Glutamatergic neuron (in vitro differentiated cells): ENCODE measurements at places on chromosomes 2 and 18. TPM values are rescaled to one million over a fixed set of nuclear protein-coding genes. Genes with fewer than 3 reads are reported as not detected.

- H3K27ac ChIP-seq, result no peak overlapping the region
- no peak for DNase-seq
- no peak overlapping the region for H3K4me3 ChIP-seq
- H3K36me3 ChIP-seq, result no peaks in the 10 kb centered on the region
- H3K4me1 ChIP-seq, result peaks cover 4% of the 10 kb centered on the region
These were observed 599.3 kb upstream of the ZEB2 start for GRCh38 chr2:145119225-145119624.

GRCh38 chr2:217225596-217225995 is 365.7 kb upstream of the TNP1 start:
- no peaks in the 10 kb centered on the region for H3K27me3 ChIP-seq
- H3K4me1 ChIP-seq, result no peaks in the 10 kb centered on the region
- DNase-seq, result no peak
- H3K4me3 ChIP-seq, result no peak overlapping the region
- H3K27ac ChIP-seq, result no peak overlapping the region

DNA sequence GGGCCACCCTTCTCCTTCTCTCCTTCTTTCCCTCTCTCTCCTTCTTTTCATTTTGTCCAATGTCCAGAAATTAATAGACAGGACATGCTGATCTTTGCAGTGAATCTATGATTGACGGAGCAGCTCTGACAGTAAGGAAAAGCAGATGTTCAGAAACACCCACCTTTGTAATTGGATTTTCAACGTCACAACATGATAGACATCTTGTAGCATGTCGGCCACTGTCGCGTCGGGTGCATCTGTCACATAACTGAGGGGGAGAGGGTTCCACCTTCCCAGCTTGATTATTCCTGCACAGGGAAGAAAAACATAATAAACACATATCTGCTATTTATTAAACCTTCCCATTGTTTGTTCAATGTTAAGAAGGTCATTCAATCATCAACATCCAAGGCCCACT is 76.2 kb downstream of the SATB2 start:
- DNase-seq, result no peak
- H3K27me3 ChIP-seq, result no peaks in the 10 kb centered on the region
- H3K36me3 ChIP-seq, result no peaks in the 10 kb centered on the region
- no peak overlapping the region for H3K4me3 ChIP-seq
- H3K4me1 ChIP-seq, result peaks cover 7% of the 10 kb centered on the region

DNA sequence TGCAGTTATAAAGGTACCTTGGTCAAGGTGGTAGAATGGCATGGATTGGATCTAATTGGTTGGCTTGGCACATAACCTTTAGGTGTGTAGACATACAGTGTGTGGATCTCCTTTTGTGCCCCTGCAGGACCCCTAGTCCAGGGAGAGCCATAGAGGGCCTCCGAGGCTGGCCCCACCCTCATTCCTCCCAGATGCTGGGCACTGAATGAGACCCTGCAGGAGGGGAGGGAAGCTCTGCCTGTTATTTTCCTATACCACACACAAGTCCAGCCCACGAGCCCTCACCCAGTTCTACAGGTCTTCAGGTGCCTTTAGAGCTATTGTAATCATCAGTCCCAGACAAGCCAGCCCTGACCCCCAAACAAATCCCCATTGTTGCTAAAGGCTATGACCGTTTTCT is 58.9 kb downstream of the KCNF1 start:
- H3K4me1 ChIP-seq, result peaks cover 27% of the 10 kb centered on the region
- H3K36me3 ChIP-seq, result no peaks in the 10 kb centered on the region
- H3K27me3 ChIP-seq, result peaks cover 3% of the 10 kb centered on the region
- no peak for DNase-seq
- H3K4me3 ChIP-seq, result no peak overlapping the region

- H3K36me3 ChIP-seq, result peaks cover 18% of the 10 kb centered on the region
- no peak overlapping the region for H3K27ac ChIP-seq
- DNase-seq, result peak; percentile 94
- no peaks in the 10 kb centered on the region for H3K4me1 ChIP-seq
These were observed 81.1 kb downstream of the RTP5 start for GRCh38 chr2:241950413-241951315.

DNA sequence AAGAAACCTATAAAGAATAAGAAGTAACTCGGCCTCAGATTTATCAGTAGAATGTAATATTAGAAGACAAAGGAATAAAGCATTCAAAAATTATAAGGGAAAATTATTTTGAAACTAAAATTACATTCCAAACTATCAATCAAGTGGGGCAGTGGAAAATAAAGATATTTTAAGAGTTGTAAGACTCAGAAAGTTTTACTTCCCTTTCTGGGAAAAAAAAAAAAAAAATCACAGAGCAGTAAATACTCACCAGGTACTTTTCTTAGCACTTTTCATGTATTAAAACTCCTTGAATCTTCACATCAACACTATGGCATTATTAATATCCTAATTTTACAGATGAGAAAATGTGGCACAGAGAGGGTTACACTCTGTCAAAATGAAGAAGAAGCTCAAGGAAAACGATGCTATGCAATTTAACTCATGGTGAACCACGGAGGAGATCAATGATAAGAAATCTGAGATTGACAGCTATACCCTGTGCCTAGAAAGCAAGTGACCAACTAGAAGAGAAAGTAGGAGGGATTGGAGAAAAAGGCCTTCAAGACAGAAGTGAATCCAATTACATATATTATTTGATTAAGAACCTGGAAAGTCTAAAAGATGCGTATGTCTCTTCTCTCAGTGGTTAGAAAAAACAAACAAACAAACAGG is 238.9 kb upstream of the ID2 start:
- no peak overlapping the region for H3K27ac ChIP-seq
- no peaks in the 10 kb centered on the region for H3K4me1 ChIP-seq
- no peak overlapping the region for H3K4me3 ChIP-seq
- H3K36me3 ChIP-seq, result no peaks in the 10 kb centered on the region
- no peaks in the 10 kb centered on the region for H3K27me3 ChIP-seq

- DNase-seq, result no peak
- no peak overlapping the region for H3K27ac ChIP-seq
- H3K36me3 ChIP-seq, result peaks cover 8% of the 10 kb centered on the region
- no peak overlapping the region for H3K4me3 ChIP-seq
These were observed 21.9 kb downstream of the TMEM237 start for GRCh38 chr2:201621293-201621999.

DNA sequence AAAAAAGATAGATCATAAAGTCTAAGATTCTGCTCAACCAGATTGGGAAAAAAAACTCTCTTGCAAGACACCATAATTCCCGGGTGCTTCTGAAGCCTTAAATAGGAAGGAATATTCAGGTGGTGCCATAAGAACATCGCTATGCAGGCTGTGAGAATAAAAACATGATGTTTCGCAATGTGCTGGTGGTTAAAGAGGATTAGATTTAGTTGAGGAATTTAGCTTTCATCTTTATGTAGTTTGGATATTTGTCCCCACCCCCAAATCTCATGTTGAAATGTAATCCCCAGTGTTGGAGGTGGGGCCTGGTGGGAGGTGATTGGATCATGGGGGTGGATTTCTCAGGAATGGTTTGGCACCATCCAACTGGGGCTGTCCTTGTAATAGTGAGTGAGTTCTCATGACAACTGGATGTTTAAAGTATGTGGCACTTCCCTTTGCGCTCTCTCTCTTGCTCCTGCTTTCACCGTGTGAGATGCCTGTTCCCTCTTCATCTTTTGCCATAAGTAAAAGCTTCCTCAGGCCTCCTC is 132.2 kb downstream of the AKAIN1 start:
- peaks cover 7% of the 10 kb centered on the region for H3K4me1 ChIP-seq
- H3K36me3 ChIP-seq, result no peaks in the 10 kb centered on the region
- H3K27me3 ChIP-seq, result peaks cover 3% of the 10 kb centered on the region
- no peak overlapping the region for H3K27ac ChIP-seq
- no peak overlapping the region for H3K4me3 ChIP-seq

GRCh38 chr2:25417715-25418369 is 76.1 kb upstream of the DNMT3A start:
- no peak overlapping the region for H3K27ac ChIP-seq
- no peaks in the 10 kb centered on the region for H3K27me3 ChIP-seq
- no peak overlapping the region for H3K4me3 ChIP-seq
- peaks cover 9% of the 10 kb centered on the region for H3K36me3 ChIP-seq

GRCh38 chr2:206693399-206694137 is 24.6 kb downstream of the DYTN start:
- H3K36me3 ChIP-seq, result no peaks in the 10 kb centered on the region
- no peak for DNase-seq
- no peaks in the 10 kb centered on the region for H3K4me1 ChIP-seq
- H3K27me3 ChIP-seq, result no peaks in the 10 kb centered on the region
- H3K4me3 ChIP-seq, result no peak overlapping the region
- H3K27ac ChIP-seq, result no peak overlapping the region

- H3K4me3 ChIP-seq, result no peak overlapping the region
- DNase-seq, result no peak
- H3K36me3 ChIP-seq, result peaks cover 12% of the 10 kb centered on the region
- H3K27ac ChIP-seq, result no peak overlapping the region
These were observed 76.9 kb downstream of the CCDC93 start for GRCh38 chr2:117936871-117937428.

Gene FOSL2
- total RNA-seq, result 2.6 TPM

Gene CHRNG
- total RNA-seq, result 3.5 TPM

Gene CXCR1
- not detected for total RNA-seq

Gene SLC16A14
- 4.4 TPM for total RNA-seq

Gene MYL1
- not detected for total RNA-seq

Gene CCDC138
- 12.0 TPM for total RNA-seq

Gene GNLY
- total RNA-seq, result not detected
